ENCODE measurements at places on chromosomes 12 and 14.
A peak's percentile ranks its signal among the peaks of the same experiment; 100 is the strongest.

DNA sequence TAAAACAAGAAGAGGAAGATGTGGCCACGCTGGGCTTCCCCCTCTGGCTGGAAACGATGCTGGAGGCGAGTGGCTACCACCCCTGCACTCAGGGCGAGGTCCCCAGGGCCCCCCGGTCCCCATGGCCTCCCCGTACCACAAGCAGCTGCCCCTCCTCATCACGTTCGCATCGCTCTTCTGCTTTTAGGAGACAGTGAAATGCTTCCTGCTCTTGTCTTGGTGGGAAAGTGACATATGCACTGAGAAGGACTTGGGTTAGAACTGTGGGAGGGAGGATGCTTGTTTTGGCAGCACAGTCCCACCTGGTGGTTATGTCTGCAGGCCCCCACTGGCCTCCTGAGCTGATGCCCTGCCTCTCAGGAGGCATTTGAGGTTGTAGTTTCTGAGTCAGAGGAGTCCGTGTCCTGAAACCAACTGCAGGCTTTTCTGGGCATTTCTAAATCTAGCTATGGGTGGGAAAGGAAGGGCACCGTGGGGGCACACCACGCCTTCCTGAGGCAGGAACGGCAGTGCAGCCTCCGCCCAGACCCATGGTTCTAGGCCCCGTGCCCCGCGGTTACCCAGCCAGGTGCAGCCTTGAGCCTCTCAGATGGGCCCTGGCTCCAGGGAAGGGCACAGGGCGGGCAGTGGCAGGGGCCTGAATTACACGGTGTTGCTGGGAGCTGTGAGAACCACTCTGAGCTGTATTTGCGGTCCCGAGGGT, 139.3 kb downstream of the ADGRD1 start:
- no peak for DNase-seq

- DNase-seq, result no peak
These were observed 93.3 kb downstream of the NINJ2 start for GRCh38 chr12:569803-570434.

- no peak for DNase-seq
These were observed 20.4 kb upstream of the LRTM2 start for GRCh38 chr12:1799882-1800400.

GRCh38 chr14:105021656-105022275, 883 bp upstream of the CDCA4 start:
- DNase-seq, result no peak

DNA sequence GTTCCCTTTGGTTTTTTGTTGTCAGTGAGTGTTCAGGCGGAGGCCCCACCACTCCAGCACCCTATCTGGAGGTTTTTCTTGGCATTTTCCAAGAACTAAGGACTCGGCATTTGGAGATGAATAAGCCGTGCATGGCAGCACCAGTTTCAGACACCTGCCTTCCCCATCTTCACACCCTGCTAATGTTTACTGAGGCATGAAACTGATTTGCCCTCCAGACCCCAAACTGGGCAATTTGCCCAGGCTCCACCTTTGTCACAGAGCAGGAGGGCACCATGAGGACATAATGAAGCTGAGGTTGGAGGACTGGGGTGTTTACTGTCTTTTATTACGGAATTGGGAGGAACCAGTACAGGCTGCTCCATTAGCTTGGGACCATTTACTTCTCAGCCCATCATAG, 113.4 kb downstream of the LGMN start:
- DNase-seq, result no peak

GRCh38 chr14:71714225-71714624, 218.0 kb upstream of the RGS6 start:
- no peak for DNase-seq

DNA sequence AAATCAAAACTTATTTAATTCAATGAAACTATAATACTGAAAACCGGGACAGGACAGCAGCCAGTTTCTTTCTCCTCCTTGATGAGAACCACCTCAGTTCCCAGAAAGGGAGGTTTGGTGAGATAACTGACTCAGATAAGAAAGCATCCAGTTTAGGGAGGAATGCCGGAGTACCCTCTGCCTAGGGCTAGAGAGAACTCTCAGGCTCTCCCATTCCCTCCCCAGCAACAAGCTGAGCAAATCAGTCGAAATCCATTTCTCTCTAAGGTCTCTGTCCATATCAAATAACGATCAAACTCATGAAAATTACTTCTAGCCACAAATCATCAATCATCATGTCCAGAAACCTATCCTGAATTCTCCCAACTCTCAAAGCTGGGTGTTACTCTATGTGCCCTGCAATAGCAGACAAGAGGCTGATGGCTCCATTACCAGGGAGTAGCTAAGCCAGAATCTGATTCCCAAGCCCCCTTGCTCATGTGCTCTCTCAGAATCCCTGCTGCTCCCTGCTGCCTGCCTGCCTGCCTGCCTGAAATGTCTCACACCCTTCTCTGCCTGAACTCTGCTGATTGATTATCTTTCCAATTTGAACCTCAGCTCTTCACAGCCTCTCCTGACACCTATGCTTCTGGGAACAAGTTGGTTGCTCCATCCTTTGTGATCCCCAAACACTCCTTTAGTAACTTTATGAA, 49.4 kb downstream of the SLC25A47 start:
- DNase-seq, result no peak

GRCh38 chr12:82040987-82041743, 282.0 kb upstream of the PPFIA2 start:
- DNase-seq, result no peak

- DNase-seq, result no peak
These were observed 288.6 kb downstream of the FOXN3 start for GRCh38 chr14:89128311-89129026.

GRCh38 chr14:63214417-63215196, 10.4 kb downstream of the RHOJ start:
- DNase-seq, result no peak

GRCh38 chr14:43204816-43205215, 1302.3 kb downstream of the FSCB start:
- no peak for DNase-seq

- DNase-seq, result no peak
These were observed 515.7 kb downstream of the MED13L start for GRCh38 chr12:115761784-115762183.

GRCh38 chr12:29763301-29763683, 20.4 kb downstream of the TMTC1 start:
- DNase-seq, result no peak

GRCh38 chr12:130937063-130937462, 16.6 kb upstream of the ADGRD1 start:
- DNase-seq, result no peak

DNA sequence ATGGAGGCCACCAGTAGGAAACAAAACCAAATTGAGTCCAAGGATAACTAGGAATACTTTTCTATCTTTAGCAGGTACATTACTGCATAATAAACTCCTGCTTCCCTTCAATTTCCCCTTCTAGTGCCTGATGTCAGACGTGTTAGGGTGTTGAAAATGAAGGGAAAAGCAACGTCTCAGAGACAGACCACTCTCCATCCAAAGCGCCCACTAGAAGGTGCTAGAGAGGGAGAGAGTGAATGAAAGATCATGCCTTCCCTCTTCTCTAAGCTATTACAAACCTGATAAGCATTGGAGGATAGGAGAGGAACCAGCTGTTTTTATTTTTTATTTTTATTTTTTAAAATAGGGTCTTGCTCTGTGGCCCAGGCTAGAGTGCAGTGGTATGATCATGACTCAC, 64.1 kb downstream of the ZNF641 start:
- no peak for DNase-seq

- no peak for DNase-seq
These were observed 44.3 kb downstream of the SPRING1 start for GRCh38 chr12:116693286-116694227.

DNA sequence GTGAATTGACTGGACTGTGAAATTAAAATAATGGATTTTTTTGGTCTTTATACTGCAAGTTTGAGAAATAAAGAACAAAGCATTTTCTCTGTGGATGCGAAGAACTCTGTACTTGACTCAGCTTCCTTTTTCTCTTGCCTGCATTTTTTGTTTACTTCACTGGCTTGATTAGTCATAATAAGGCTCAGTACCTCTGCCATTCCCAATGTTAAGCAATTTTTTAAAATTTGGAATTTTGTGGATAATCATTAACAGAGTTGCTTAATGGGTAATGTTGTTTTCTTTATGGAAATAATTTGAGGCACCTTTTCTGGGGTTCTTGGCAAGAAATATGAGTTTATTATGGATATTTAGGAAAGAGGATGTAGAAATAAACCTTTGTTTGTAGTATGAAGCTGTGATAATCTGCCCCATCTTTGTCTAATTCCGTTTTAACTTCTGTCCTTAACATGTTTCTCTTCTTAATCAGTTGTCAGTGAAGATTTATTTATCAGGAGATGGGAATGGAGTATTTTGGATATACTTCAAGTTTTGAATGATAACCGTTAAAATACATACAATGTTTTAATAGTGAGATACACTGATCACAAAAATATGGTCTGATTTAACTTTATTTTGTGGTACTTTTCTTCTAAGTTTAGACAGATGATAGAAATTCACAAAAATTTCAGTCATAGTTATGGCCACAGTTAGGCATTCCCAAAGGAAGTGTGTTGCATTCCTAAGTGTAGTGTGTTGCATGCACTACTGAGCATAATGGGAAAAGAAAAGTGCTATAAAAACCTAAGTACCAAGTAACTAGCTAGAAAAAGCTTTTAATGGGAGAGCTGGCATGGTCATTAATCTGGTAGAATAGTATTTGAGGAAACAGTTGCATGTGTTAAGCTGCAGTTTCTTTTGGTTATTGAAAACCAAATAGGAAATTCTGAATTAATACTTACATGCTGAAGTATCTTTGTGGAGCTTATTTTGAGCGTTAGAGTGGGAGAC, 27.7 kb downstream of the WNK1 start:
- no peak for DNase-seq

- peak; percentile 2 for DNase-seq
These were observed 341.8 kb downstream of the C12orf50 start for GRCh38 chr12:87687362-87687761.

GRCh38 chr12:131211340-131211938, 257.7 kb downstream of the ADGRD1 start:
- no peak for DNase-seq

GRCh38 chr12:28027328-28027727, 54.8 kb upstream of the PTHLH start:
- DNase-seq, result no peak

DNA sequence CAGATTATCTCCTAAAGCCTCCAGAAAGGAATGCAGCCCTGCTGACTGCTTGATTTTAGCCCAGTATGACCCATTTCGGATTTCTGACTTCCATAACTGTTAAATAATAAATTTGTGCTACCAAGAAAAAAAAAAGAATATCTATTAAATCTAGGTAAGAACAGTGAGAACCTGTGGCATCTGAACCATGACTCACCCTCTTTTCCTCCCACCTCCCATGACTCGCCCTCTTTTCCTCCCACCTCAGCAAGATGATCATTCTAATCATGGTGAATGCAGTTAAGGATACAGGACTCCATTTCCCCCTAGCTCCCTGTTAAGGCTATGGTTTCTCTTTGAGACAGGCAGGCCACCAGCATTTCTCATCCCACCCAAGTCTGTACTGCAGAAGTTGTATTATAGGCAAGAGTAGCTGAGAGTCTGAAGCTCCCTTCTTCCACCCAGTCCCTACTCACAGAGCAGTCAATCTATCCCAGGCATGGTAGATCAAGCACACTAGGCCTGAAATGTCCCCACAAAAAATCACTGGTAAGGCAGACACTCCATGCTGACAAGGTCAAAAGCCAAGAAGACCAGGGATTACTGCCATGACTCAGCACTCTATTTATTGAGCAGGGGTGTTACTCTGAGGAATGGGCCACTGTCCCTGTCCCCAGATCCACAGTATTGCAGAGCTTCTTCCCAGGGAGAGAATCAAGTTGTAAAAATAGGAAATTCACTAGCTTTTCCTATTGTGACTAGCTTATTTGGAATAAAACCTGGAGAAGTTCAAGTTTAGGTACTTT, 188.9 kb downstream of the ADAMTS20 start:
- no peak for DNase-seq

DNA sequence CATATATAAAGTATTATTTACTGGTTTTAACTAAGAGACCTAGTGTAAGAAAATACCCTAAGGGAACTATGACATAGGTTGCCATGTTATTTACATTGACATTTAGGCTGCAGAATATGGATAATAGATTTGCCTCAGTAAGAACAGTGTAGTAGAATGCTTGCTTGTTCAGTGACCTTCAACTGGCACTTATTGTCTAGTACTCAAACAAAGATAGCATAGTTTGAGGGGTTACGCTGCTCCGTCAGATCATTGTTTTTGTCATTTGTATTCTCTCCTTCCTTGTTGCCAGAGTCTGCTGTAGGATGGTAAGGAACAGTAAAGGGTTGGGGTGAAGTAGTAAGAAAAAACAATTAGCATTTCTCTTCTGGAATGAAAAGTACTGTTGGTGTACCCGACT, 33.2 kb downstream of the TOGARAM1 start:
- DNase-seq, result no peak

DNA sequence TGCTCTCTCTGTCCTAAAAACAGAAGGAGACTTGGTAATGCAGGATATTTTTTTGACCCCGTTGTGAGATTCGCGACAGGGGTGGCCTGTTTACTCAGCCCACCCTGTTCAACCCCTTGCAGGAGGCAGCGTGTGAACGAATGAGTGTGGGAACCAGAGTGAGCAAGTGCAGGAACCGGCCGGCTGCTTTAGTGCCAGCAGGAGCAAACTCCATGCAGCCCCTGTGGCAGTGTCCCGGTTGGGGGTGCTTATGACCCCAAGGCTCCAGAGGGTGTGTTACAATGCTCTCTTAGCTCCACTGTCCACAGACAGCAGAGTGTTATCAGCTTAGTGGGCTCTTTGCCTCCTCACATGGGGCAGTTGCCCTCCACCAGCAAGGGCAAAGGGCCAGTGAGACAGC, 225.2 kb downstream of the ETNK1 start:
- no peak for DNase-seq

GRCh38 chr12:46219877-46220655, 48.8 kb downstream of the SLC38A1 start:
- DNase-seq, result no peak

- no peak for DNase-seq
These were observed 98.8 kb upstream of the PDE3A start for GRCh38 chr12:20269337-20270067.

GRCh38 chr12:93113317-93114006, 184.4 kb upstream of the EEA1 start:
- DNase-seq, result no peak

DNA sequence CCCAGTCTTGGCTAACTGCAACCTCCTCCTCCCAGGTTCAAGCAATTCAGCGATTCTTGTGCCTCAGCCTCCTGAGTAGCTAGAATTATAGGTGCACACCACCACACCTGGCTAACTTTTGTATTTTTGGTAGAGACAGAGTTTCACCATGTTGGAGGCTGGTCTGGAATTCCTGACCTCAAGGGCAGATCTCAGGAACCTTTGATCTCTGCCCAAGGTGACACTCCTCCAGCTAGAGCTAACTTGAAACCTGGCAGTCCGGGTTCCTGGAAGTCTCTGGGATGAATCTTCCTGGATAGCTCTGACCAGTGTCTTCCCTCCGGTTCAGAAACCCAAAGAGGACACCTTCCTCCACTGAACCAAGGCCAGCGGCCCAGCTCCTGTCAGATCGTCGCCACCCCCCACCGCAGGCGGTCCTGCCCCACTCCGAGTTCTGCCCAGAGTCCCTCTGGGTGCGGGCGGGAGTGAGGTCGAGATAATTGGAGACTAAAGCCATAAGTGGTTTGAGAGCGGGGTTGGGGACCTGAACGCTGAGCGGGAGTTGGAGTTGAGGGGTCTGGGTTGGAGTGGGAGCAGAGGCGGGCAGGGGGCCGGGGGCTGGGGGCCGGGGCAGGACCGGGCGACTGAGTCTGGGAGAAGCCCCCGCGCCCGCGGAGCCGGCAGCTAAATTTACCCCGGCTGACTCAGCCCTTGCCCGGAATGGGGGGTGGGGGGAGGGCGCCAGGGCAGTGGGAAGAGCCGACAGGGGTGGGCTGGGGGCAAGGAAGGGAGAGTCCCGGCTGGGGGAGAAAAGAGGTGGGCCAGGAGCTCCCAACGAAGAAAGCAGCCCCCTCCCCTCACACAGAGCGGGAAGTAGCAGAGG, 4.7 kb downstream of the DDN start:
- DNase-seq, result no peak
